Skin of body (tissue), 3 donors: ENCODE measurements at places on chromosomes 4 and X. TPM values are rescaled to one million over a fixed set of nuclear protein-coding genes. Genes with fewer than 3 reads are reported as not detected.

Gene NDP
- 3.6 TPM for total RNA-seq

Gene ELOVL6
- 28.4 TPM for total RNA-seq

Gene EIF1AX
- total RNA-seq = 44.1 TPM

Gene SMIM20
- total RNA-seq = 24.0 TPM

Gene SSX2
- not detected for total RNA-seq

Gene PDZD11
- 19.8 TPM for total RNA-seq

Gene STATH
- not detected for total RNA-seq

Gene WDR17
- total RNA-seq = 1.8 TPM

Gene IBSP
- total RNA-seq = 0.30 TPM

Gene RTL9
- total RNA-seq = 0.39 TPM

Gene YY2
- 2.5 TPM for total RNA-seq

Gene CENPVL1
- not detected for total RNA-seq

Gene ABCG2
- total RNA-seq = 7.0 TPM

Gene GC
- total RNA-seq = not detected

Gene ZNF674
- total RNA-seq = 5.1 TPM

Gene BEX5
- total RNA-seq = 1.9 TPM

Gene CCDC149
- 11.4 TPM for total RNA-seq

Gene HHIP
- 3.6 TPM for total RNA-seq

Gene ARHGEF6
- total RNA-seq = 18.6 TPM

Gene PLAC8
- 10.5 TPM for total RNA-seq

Gene RRH
- not detected for total RNA-seq

Gene NLGN4X
- 4.3 TPM for total RNA-seq

Gene SYNPO2
- total RNA-seq = 26.7 TPM
